ENCODE measurements at places on chromosomes 11 and 22.

GRCh38 chr22:45426387-45426786 is 12.9 kb downstream of the RIBC2 start:
- no peak for DNase-seq

- DNase-seq = no peak
Measured at GRCh38 chr11:58674609-58675008, 52.1 kb downstream of the CNTF start.

GRCh38 chr22:18111759-18112330 is 1.2 kb downstream of the TUBA8 start:
- DNase-seq = no peak

DNA sequence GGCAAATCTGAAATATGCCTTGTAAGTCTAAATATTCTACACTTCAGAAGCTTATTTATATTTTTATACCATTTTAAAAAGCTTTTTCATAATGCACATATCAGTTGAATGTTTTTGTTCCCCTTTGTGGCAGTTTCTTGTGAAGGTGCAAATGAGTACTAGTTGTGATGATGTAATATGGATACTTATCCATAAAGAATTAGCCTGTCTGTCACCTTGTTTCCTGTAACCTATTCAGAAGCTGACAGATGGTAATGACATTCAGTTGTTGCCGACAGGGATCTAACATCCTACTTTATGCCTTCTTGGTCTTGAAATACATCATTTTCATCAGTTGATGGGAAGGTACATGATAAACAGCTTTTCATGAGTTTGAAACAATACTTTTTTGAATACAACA is 2.9 kb downstream of the QSER1 start:
- no peak for DNase-seq

DNA sequence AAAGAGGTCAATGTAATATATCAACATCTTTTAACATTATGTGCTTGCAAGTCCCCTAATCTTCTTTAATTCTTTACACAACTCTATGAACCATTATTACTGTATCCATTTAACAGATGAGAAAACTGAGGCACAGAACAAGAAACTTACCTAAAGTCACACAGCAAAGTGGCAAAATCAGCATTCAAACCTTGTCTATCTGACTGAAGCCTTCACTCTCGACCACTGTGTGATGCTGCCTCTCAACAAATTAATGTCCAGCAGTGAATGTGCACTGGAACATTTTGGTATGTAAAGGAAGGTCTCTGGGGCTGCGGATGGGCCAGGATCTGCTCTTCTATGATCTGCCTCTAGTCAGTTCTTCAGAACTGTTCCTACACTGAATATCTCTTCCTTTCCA is 42.1 kb downstream of the PRCP start:
- no peak for DNase-seq
